ENCODE measurements at places on chromosomes 6 and 20. TPM values are rescaled to one million over a fixed set of nuclear protein-coding genes. Genes with fewer than 3 reads are reported as not detected.
A peak's percentile ranks its signal among the peaks of the same experiment; 100 is the strongest.

Gene PERP
- 81.8 TPM for total RNA-seq

GRCh38 chr20:57075603-57076002 lies 190.8 kb downstream of the BMP7 start:
- no peaks in the 10 kb centered on the region for H3K36me3 ChIP-seq
- peaks cover 17% of the 10 kb centered on the region for H3K4me1 ChIP-seq
- no peak for DNase-seq
- H3K4me3 ChIP-seq: no peak overlapping the region
- no peaks in the 10 kb centered on the region for H3K27me3 ChIP-seq

Gene PTK6
- total RNA-seq: 0.52 TPM

- DNase-seq: no peak
- no peaks in the 10 kb centered on the region for H3K27me3 ChIP-seq
- no peak overlapping the region for H3K4me3 ChIP-seq
- no peaks in the 10 kb centered on the region for H3K4me1 ChIP-seq
Observed at GRCh38 chr6:39540454-39540853, 184.8 kb downstream of the KIF6 start.

Gene PCSK2
- total RNA-seq: 1.3 TPM

DNA sequence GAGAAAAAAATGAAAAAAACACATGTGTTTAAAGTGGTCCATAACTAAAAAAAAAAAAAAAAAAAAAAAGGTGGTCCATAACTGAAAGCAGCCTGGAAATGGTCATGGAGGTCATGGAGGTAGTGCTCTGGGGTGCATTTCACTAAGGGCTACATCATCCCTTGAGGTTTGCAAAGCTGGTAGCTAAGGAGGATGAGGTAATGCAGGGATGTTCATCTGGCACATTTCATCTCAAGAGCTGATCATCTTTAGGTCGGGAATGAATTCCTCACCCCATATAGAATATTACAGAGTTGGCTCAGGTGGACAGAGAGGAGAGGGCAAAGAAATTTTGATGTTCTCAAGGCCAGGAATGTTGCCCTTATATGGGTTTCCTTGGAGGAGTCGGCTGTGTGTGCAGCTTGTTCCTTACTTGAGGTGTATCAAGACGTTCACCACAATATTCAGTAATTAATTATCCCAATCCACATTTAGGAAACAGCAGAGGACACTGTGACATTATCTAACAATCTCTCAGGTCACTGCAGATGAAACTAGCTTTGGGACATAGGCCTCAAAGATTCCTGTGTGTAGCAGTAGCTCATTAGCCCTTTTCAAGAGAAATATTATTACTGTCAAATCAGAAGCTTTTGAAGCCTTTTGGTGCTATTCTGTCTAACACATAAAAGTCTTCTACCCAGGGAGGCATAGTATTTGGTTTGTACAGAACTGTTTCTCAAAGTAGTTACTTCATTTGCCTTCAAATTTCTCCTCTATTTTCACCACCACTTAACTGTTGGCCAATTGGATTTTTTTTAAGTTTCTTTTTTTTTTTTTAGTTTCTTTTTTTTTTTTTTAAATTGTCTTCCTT lies 46.8 kb downstream of the CYP24A1 start:
- H3K27me3 ChIP-seq: no peaks in the 10 kb centered on the region
- H3K4me1 ChIP-seq: peaks cover 6% of the 10 kb centered on the region
- no peak overlapping the region for H3K4me3 ChIP-seq
- no peak overlapping the region for H3K27ac ChIP-seq

GRCh38 chr6:80174900-80175572 lies 68.6 kb downstream of the BCKDHB start:
- no peak overlapping the region for H3K4me3 ChIP-seq
- H3K27me3 ChIP-seq: no peaks in the 10 kb centered on the region
- H3K27ac ChIP-seq: no peak overlapping the region
- H3K4me1 ChIP-seq: no peaks in the 10 kb centered on the region

Gene GUCA1A
- 0.43 TPM for total RNA-seq

GRCh38 chr6:45260696-45261095 lies 67.4 kb upstream of the RUNX2 start:
- DNase-seq: peak; percentile 5
- no peak overlapping the region for H3K27ac ChIP-seq
- peaks cover 5% of the 10 kb centered on the region for H3K4me1 ChIP-seq
- no peaks in the 10 kb centered on the region for H3K27me3 ChIP-seq
- no peaks in the 10 kb centered on the region for H3K36me3 ChIP-seq

Gene MYLK2
- total RNA-seq: not detected

Gene HAO1
- 0.72 TPM for total RNA-seq

Gene PRDM1
- 19.1 TPM for total RNA-seq

Gene DUSP22
- 26.3 TPM for total RNA-seq

DNA sequence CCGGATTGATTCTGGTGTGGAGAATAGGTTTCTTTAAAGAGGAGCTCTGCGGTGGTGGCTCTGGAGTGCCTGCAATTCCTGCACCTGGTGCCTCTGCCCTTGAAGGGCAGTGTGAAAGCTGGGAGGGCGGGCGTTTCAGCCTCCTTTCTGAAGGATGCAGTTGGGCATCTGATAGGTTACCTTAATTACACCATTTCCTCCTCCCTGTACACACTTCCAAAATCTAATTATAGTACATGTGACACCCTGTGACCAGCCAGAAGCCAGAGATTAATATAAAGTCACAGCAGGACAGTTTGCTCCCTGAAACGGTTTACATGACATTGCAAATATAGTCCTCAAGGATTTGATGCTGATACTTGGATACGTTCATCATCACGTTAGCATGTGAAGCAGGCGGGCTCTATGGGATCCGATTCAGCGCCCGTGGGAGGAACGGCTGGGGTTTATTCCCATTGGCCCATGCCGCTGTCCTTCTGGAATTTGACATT lies 548.2 kb downstream of the QKI start:
- H3K4me3 ChIP-seq: no peak overlapping the region
- no peak for DNase-seq
- H3K36me3 ChIP-seq: no peaks in the 10 kb centered on the region
- no peak overlapping the region for H3K27ac ChIP-seq

DNA sequence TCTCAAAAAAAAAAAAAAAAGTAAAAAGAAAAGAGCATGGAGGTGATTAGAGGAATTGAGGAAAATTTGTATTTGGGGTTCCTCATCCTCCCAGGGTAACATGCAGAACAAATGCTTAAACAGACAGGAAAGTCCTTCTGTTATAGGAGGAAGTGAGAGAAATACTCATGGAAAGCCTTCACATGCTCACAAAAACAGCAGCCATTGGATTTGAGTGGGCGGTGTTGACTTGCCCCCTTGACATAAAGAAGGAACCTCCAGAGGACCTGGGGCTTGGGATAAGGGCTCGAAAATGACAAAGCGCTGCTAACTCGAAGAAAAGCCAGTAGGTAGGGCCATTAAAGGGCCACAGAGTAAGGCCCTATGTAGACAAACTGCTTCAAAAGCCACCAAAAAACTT lies 17.5 kb upstream of the SAMHD1 start:
- no peaks in the 10 kb centered on the region for H3K36me3 ChIP-seq
- no peak overlapping the region for H3K4me3 ChIP-seq
- no peaks in the 10 kb centered on the region for H3K4me1 ChIP-seq
- H3K27me3 ChIP-seq: no peaks in the 10 kb centered on the region
- no peak for DNase-seq

- DNase-seq: no peak
- H3K27ac ChIP-seq: no peak overlapping the region
- H3K27me3 ChIP-seq: no peaks in the 10 kb centered on the region
Observed at GRCh38 chr6:25489399-25489798, 162.6 kb upstream of the SCGN start.

DNA sequence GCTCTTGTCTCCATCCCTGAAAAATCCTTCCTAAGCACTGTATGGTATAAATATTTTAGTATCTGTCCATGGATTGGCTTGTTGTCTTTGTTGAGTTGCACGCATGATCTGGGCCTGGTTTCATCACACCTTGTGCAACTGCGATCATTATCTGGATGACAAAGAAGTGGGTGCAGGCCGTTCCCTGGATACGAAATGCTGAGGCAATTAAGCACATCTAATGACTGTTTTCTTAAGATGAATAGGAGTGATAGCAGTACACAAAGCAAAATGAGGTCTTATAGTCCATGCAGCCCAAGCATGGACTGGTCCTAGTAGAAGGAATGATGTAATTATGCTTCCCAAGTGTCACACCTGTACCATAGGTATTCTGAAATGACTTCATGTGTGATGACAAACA lies 47.8 kb downstream of the SLC35D3 start:
- H3K4me3 ChIP-seq: no peak overlapping the region
- DNase-seq: peak; percentile 63
- no peaks in the 10 kb centered on the region for H3K4me1 ChIP-seq
- no peaks in the 10 kb centered on the region for H3K27me3 ChIP-seq
- H3K36me3 ChIP-seq: no peaks in the 10 kb centered on the region

DNA sequence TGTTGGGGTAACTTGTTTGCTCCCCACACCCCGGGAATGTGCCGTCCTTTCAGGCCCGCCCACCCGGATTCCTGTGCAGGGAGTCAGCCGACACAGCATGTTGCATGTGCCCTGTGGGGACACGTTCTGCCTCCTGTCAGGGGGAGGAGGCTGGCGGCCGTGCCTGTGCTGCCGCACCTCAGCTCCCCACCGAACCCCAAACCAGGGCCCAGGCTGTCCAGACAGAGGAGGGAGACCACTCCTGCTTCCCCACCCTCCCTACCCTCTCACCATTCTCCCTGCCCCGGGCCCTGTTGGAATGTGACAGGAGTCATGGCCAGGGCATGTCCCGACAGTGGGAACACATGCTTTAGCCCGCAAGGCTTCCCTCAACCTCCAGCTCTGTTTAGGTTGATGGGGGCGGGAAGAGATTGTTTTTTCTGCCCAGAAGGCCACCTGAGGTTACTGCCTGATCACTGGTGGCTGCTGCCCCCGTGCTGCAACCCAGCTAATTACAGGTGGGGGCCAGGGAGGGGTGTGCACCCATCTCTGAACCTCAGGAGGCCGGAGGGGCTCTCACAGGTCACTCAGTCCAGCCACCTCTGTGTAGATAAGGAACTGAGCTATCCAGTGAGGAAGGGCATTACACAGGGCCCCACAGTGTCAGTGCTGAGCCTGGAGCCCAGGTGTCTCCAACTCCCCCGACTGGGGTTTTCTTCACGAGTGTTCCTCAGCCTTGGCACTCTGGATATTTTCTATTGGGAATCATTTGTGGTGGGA lies 13.6 kb downstream of the LRRC73 start:
- H3K27ac ChIP-seq: peak overlapping the region; percentile 55
- peaks cover 46% of the 10 kb centered on the region for H3K4me1 ChIP-seq
- no peak overlapping the region for H3K4me3 ChIP-seq
- no peaks in the 10 kb centered on the region for H3K27me3 ChIP-seq
- DNase-seq: peak; percentile 71

- no peak for DNase-seq
- no peaks in the 10 kb centered on the region for H3K36me3 ChIP-seq
- H3K4me1 ChIP-seq: no peaks in the 10 kb centered on the region
Observed at GRCh38 chr6:511488-512137, 120.1 kb downstream of the IRF4 start.

DNA sequence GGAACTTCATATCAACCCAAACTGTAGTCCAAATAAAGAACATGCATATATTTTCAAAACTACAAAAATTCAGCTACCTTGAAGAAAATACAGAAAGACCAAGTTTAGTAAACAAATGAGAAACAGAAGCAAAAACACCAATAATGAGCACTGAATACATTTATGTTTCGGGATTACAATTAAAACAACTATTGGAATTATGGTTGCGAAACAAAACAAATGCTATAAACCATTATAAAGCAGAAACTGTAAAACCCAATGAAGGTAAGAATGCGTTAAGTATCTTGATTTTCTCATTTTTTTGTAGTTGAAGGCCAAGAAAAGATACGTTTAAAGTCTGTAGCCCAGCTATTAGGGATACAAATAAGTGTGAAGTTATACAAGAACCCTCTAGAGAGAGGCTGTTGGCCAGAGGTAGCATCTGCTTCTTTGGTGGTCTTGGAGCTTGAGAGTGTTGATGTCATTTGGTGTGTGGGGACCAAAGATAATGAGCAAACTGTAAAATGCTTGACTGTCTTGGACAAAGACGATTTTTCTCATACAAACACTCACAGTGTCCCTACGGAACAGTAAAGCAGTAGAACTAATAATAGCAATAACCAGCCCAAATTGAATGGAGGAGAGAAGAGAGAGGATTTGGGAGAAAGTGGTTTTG lies 111.5 kb downstream of the PRND start:
- H3K4me3 ChIP-seq: no peak overlapping the region
- no peaks in the 10 kb centered on the region for H3K27me3 ChIP-seq
- DNase-seq: no peak
- H3K27ac ChIP-seq: no peak overlapping the region
- peaks cover 5% of the 10 kb centered on the region for H3K4me1 ChIP-seq

- no peak for DNase-seq
- peaks cover 21% of the 10 kb centered on the region for H3K4me1 ChIP-seq
- H3K27ac ChIP-seq: no peak overlapping the region
- no peaks in the 10 kb centered on the region for H3K36me3 ChIP-seq
- H3K4me3 ChIP-seq: no peak overlapping the region
Observed at GRCh38 chr6:156868385-156868784, 91.2 kb downstream of the ARID1B start.

GRCh38 chr6:125544819-125545218 lies 204.6 kb upstream of the HEY2 start:
- no peaks in the 10 kb centered on the region for H3K36me3 ChIP-seq
- H3K4me3 ChIP-seq: no peak overlapping the region

Gene PACSIN1
- total RNA-seq: 0.37 TPM

GRCh38 chr6:41371461-41371991 lies 36.1 kb downstream of the NCR2 start:
- DNase-seq: peak; percentile 84
- H3K27ac ChIP-seq: no peak overlapping the region
- H3K36me3 ChIP-seq: no peaks in the 10 kb centered on the region

Gene FAM83C
- total RNA-seq: not detected

Measured in hepatocyte (in vitro differentiated cells).